ENCODE measurements at places on chromosomes 3 and 15.

DNA sequence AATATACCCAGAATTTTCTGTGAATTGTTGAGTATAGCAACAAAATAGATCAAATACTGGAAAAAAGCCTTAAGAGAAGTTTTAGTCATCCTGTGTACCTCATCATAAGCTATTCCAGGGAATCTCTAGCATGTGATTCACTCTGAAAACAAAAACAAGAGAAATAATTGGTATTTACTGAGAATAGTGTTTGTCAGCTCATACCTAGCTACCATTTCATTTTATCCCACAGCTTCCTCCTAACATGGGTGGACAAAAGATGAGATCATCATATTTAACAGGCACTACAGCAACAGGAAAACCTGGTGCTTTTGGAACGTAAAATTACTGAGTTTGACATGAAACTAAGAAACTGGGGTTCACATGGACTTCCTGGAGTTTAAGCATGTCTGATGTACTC is 753.5 kb upstream of the NECTIN3 start:
- no peak for DNase-seq

DNA sequence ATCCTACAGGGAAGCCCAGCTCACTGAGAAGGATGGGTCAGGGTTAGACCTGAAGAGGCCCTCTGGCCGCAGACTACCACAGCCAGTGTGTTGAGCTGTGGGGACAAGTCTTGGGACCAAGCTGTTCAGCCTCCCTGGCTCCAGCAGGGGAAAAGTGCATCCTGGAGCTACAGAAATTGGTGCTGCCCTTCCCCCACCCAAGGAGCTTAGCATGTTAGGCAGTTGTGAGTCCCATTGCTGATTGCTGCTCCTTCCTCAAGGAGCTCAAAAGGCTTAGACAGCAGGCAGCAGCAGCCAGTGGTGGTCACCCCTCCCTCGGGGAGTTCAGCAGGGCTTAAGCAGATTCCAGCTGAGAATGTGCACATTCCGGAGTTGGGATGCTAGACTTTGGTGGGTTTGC is 165.6 kb downstream of the ATP8B4 start:
- DNase-seq = no peak

DNA sequence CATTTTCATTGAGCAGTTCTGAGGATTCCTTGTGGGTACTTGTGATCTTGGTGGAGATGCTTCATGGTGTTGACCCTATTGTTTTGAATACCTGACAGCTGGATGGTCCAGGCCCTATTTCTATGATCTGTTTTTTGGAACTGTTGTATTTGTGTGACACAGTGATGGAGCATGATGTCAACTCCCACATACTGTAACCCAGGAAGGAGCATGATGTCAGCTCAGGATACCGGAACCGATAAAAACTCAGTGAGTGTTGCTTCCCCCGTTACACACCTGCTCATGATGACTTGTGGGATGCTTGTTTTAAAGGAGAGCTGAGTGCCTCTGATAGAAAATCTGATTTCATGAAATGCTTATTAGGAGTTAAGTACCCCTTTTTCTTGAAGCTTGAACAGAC is 45.1 kb downstream of the ZBTB38 start:
- no peak for DNase-seq

DNA sequence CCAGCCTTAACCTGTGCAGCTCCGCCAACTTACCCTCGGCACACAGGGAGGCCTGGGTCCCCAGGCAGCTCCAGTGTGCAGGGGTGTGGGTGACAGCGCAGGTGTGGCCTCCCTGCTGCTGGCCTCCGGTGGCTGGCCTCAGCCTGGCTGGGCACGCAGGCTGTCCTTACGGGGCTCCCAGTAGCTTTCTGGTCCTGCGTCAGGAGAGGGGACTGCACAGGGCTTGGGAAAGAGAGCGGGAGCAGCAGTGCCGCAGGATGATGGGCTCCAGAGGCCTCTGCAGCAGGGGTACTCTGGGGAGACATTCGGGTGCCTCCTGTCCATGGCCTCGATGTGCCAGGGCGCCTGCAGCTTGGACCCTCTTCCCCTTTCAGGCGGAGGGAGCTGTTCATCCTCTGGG is 9.4 kb downstream of the APBA2 start:
- DNase-seq = no peak

- no peak for DNase-seq
These were observed 10.0 kb downstream of the RPL32 start for GRCh38 chr3:12831301-12831866.

- no peak for DNase-seq
These were observed 6.7 kb upstream of the LTF start for GRCh38 chr3:46471371-46471914.

DNA sequence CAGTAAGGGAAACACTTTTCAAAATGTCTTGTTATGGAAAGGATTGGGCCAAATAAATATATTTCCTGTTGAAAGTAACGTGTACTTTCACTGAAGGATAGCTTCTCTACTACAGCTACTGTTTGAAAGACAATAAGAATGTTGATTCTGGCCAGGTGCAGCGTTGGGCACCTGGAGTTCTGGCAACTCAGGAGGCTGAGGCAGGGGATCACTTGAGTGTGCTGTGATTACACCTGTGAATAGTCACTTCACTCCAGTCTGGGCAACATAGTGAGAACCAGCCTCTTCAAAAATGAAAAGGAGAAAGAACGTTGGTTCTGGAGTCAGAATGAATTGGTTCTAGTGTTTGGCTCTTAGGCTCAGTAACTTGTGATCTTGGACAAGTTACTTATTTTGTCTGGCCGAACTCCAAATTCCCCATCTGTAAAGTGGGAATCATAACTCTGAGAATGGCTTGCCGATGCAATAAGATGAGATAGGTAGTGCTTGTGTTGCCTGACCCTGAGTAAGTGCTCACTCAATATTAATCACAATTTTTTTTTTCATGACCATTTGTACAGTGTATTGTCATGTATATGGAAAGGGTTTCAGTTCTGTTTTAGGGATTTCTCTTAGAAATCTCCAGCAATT is 310.8 kb downstream of the PTPRG start:
- DNase-seq = no peak

DNA sequence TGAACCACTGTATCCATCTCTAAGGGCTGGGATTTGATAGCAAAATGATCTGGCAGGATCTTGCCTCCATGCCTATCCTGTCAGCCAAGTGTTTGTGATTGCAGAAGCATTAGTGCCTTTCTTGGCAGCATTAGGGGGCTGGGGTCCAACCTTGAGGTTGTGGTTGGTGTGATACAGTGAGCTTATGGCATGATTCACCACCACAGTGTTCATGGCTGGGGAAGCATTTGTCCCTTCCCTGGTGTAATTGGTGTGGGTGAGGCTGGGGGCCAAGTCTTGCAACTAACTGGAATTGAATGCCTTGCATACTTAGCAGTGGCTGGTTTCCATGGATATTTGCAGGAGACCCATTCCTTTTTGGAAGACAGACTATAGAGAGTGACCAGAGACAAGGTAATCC is 271.0 kb upstream of the TBL1XR1 start:
- DNase-seq = no peak

GRCh38 chr15:72176159-72176558 is 21.4 kb downstream of the GRAMD2A start:
- DNase-seq = no peak

DNA sequence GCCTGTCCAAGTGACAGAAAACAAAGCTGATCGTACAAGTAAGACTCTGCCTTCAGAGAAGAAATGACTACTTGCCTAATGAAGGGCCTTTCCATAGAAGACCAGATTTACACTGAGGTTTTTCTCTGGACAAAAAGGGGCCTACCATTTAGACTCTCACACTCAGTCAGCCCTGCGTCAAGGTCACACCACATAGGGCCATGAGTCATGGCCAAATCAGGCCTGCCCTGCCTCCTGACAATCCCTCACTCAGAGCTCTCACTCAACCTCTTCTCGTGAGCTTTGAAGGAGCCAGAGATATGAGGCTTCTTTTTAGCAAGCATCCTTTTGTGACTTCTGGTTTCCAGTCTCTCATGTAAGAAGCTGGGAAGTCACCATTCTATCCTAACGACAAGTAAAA is 68.1 kb upstream of the NMNAT3 start:
- no peak for DNase-seq

DNA sequence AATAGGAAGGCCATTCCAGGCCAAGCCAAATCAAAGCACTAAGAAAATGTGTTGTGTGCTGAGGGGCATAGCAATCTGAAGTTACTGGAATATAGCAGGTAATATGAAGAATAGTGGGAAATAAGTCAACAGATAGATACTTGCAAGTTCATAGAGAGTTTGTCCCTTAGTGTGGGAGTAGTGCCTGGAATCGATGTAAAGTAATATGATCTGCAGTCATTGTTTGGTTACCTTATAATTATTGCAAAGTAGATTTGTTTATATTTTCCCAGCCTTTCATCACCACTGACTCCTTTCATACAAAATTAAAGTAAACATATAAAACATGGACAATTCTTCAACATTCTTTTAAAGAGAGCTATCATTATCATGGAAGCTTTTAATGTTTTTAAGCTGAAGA is 420.9 kb upstream of the NECTIN3 start:
- no peak for DNase-seq

- DNase-seq = no peak
These were observed 21.3 kb upstream of the RFTN1 start for GRCh38 chr3:16534640-16535262.

DNA sequence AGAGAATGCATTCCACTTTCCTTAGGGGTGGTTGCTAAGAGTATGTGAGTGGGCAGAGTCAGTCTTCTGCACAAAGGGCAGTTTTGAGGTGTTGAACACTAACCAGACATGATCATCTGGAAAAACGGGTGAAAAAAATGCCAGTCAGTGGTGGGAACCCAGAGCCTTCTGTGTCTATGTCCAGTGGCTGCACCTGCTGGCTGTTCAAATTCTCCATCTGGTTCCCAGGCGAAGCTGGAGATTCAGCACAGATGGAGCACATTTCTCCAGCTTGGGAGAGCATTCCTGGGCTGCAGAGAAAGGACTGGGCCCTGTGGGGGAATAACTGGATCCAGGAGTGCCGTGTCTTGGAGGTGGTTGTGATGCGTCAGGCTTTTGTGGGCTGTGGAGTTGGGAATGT is 74.1 kb downstream of the TRAK1 start:
- no peak for DNase-seq

DNA sequence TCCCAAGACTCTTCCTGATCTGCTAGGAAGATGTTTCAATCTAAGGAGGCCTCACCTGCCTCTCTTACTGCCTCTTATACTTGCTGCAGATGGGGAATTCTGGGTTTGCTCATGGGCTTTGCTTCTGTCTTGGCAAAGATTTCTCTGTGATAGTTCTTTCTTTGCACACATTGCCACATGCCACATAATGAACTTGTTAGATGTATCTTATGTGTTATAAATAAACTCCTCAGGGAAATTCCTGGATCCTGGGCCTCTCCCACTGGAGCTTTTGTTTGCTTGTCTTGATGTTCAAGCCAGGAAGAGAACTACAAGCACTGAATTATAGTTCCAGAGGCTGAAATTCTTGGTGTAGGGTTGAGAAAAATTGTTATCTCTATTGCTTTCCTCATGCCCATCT is 12.2 kb downstream of the RTP1 start:
- DNase-seq = no peak

DNA sequence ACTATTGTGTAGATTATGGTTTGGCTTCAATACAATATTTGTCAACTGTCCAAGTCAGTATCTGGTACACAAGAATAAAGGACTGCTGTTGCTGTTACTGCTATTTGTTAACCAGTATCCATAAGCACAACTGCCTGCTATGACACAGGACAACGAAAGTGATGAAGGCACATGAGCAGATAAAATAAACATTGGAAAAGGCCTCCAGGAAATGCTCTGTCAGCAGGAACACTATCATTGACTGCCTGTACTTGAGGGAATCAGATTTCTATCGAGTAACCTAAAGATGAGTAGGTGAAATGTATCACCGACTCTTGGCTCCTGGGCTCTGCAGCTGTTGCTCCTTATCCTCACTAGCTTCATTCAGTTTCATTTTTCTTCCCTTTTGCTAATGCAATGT is 56.5 kb downstream of the FMN1 start:
- no peak for DNase-seq

DNA sequence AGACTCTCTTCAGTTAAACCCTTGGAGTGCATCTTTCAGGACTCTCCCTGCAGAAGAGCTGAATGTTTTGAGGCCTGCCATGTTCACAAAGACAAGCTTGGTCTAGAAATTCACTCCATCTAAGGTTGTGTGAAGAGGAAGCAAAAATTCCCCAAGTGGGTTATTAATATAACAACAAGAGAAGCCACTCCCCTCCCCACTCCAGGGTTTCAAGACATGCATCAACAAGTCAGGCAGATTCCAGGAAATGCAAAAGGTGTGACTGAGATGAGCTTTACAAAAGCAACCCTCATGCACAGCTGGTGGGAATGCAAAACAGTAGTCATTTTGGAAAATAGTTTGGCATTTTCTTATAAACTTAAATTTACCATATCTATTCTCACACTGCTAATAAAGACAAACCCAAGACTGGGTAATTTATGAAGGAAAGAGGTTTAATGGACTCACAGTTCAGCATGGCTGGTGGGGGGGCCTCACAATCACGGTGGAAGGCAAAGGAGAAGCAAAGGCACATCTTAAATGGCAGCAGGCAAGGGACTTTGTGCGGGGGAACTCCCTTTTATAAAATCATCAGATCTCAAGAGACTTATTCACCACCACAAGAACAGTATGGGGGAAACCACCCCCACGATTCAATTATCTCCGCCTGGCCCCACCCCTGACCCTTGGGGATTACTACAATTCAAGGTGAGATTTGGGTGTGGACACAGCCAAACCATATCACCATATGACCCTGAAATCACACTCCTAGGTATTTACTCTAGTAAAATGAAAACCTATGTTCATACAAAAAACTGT is 31.3 kb downstream of the TARS3 start:
- DNase-seq = no peak

DNA sequence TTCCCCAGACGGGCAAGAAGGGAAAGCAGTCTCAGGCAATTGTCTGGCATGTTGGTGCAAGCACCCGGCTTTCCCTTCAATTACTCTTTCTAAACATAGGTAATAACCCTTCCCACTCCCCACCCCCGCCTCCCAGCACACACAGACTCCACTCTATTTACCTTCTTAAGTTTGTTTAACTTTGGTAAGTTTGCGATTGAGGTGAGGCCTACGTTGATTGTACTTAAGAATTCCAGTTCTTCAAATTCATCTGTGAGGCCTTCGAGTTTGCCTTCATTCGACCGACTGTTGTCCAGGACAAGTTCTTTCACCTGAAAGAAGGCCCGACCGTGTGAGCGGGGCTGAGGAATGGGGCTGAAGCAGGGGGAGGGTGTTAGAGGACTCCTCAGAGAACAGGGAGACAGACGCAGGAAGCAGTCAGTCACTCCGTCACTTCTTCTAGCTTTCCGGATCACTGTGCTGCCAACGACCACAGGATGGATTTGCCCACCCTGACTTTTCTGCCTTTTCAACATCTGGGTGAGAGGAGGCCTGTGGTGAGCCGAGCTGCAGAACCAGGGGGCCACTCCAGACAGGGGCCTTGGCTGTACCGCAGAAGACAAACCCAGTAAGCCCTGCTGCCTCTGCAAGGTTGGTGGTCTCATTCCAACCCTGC is 33.0 kb downstream of the ANP32A start:
- DNase-seq = no peak

- DNase-seq = no peak
These were observed 313.4 kb downstream of the CNTN6 start for GRCh38 chr3:1406250-1406649.

Data from esophagus squamous epithelium (tissue), 5 donors.